ENCODE measurements at places on chromosomes 7 and 10.

GRCh38 chr10:11345224-11346054 is 266.0 kb downstream of the USP6NL start:
- peaks cover 8% of the 10 kb centered on the region for H3K4me1 ChIP-seq
- no peak for DNase-seq
- H3K27ac ChIP-seq, result no peak overlapping the region

- peaks cover 1% of the 10 kb centered on the region for H3K36me3 ChIP-seq
- H3K27me3 ChIP-seq, result peaks cover 11% of the 10 kb centered on the region
- DNase-seq, result no peak
- H3K4me1 ChIP-seq, result peaks cover 3% of the 10 kb centered on the region
- no peak overlapping the region for H3K27ac ChIP-seq
Observed at GRCh38 chr7:28199021-28199510, 18.5 kb upstream of the JAZF1 start.

DNA sequence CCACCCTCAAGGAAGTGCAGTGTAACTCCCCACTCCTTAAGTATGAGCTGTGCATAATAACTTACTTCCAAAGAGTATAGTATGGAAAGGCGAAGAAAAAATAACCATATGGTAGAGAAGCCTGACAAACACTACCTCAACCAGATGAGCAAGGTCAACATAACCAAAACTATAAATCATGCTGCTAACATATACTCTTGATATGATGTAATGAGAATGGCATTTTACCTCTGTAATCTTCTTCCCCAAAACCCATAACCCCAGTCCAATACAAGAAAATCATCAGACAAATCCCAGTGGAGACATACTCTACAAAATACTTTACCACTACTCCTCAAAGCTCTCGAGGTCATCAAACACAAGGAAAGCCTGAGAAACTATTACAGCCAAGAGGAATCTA is 15.8 kb downstream of the OSBPL3 start:
- no peaks in the 10 kb centered on the region for H3K27me3 ChIP-seq
- no peak for DNase-seq
- H3K4me3 ChIP-seq, result no peak overlapping the region
- H3K27ac ChIP-seq, result peak overlapping the region; percentile 42
- H3K36me3 ChIP-seq, result peaks cover 21% of the 10 kb centered on the region

GRCh38 chr10:4333459-4333894 is 492.5 kb upstream of the AKR1E2 start:
- peaks cover 14% of the 10 kb centered on the region for H3K27me3 ChIP-seq
- H3K4me1 ChIP-seq, result no peaks in the 10 kb centered on the region
- no peak overlapping the region for H3K27ac ChIP-seq
- H3K36me3 ChIP-seq, result no peaks in the 10 kb centered on the region
- no peak overlapping the region for H3K4me3 ChIP-seq

GRCh38 chr10:79029478-79030390 is 39.0 kb upstream of the ZMIZ1 start:
- DNase-seq, result peak; percentile 8
- H3K27me3 ChIP-seq, result peaks cover 12% of the 10 kb centered on the region
- H3K4me1 ChIP-seq, result peaks cover 22% of the 10 kb centered on the region
- no peak overlapping the region for H3K27ac ChIP-seq
- H3K36me3 ChIP-seq, result no peaks in the 10 kb centered on the region

GRCh38 chr7:70406186-70406949 is 725.6 kb upstream of the GALNT17 start:
- no peaks in the 10 kb centered on the region for H3K36me3 ChIP-seq
- H3K27me3 ChIP-seq, result no peaks in the 10 kb centered on the region
- H3K4me3 ChIP-seq, result no peak overlapping the region
- no peak for DNase-seq
- no peak overlapping the region for H3K27ac ChIP-seq
- H3K4me1 ChIP-seq, result no peaks in the 10 kb centered on the region

Data from activated naive CD8-positive, alpha-beta T cell treated with anti-CD3 and anti-CD28 coated beads, Interleukin-2, amount 10 ng/mL, durations not matched to agents 7 days and 5 days (primary cell).